ENCODE measurements at places on chromosomes 4 and X.

- no peak for DNase-seq
Observed at GRCh38 chr4:26194764-26195163, 126.0 kb upstream of the RBPJ start.

GRCh38 chrX:130173190-130173895, 1.6 kb downstream of the RAB33A start:
- DNase-seq = no peak

GRCh38 chr4:98659106-98659592, 738 bp upstream of the TSPAN5 start:
- no peak for DNase-seq

GRCh38 chr4:8495803-8496202, 55.2 kb downstream of the TRMT44 start:
- DNase-seq = no peak

DNA sequence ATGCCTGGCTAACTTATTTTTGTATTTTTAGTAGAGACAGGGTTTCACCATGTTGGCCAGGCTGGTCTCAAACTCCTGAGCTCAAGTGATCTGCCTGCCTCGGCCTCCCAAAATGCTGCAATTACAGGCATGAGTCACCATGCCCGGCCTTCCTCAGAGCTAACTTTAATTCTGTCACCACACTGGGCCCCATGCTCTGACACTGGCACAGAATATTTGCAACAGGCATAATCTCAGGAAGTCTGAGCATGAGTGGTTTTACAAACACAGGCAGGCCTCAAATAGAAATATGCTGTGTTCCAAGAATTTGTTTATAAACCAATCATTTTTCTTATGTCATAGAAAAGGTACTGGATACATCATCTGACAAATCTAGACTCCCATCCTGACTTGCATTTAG, 32.7 kb upstream of the FAM9C start:
- DNase-seq = no peak

DNA sequence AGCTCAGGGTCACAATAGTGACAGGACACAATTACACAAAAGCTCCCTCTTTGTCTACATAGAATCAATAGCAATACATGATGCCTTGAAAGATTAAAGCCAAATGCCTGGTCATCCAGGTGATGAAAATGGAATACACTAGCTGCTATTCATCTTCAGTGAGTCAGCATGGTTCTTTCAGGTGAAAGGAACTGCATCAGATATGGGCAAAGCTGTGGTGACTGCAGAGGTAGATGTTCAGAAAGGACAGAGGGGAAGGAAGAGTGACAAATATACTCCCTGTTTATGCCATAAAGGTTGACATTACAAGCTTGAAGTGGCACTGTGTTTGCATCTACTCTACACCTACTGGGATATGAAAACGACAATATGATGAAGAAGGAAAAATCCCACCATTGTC, 20.0 kb upstream of the FTHL17 start:
- no peak for DNase-seq

- no peak for DNase-seq
Observed at GRCh38 chr4:145870155-145871020, 68.2 kb downstream of the ZNF827 start.

- no peak for DNase-seq
Observed at GRCh38 chrX:154373340-154374306, 811 bp downstream of the FLNA start.

- no peak for DNase-seq
Observed at GRCh38 chr4:76386566-76387305, 34.2 kb downstream of the CCDC158 start.

- no peak for DNase-seq
Observed at GRCh38 chr4:16124232-16124631, 40.4 kb upstream of the PROM1 start.

DNA sequence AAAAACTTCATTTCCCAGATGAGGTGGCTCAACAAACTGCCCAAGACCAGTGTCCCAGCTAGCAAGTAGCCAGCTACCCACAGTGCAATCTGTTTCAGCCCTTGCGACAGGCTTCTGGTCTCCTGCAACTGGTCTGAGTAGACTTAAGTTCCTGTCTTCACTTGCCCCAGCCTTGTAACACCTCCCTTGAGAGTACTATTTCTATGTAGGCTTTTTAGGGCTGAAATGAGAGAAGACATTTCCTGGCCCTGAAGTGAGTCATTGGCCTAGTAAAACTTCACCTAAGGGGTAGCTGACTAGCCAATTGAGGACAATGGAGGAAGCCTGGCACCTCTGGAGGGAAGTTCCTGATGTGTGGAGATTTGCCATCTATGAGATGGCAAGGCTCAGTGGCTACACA, 80.1 kb upstream of the STIM2 start:
- DNase-seq = peak; percentile 19

DNA sequence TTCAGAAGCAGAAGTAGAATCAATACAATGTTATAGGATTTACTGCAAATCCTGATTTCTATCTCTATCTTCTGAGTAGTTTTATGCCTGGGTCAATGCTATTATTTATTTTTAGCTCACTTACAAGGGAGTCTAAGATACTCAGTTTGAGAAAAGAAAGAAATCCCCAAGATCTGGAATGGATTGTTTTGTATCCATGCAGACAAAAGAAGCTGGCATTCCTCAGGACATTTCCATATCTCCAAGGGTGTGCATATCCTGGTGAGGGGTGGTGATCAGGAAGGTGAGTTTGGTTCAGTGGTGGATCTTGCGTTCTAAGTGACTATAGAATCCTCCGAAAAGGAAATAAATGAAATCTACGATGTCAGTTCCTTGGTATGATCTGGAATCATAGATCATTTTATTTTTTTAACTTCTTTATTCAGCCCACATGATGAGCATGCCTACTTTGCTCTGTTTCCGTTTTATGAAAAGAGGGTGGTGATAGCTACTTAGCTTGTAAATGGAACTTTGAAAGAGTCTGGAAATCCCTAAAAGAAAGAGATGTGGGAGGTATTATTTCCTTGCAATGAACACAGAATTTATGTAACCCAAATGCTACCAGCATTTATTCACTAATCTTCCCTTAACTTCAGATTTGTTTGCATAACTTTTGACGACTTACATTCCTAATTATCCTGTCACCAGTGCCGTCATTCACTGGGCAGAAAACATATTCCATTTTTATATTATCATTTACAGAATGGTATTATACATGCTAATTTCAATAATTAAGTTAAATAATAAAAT, 81.1 kb upstream of the RAPGEF2 start:
- no peak for DNase-seq

DNA sequence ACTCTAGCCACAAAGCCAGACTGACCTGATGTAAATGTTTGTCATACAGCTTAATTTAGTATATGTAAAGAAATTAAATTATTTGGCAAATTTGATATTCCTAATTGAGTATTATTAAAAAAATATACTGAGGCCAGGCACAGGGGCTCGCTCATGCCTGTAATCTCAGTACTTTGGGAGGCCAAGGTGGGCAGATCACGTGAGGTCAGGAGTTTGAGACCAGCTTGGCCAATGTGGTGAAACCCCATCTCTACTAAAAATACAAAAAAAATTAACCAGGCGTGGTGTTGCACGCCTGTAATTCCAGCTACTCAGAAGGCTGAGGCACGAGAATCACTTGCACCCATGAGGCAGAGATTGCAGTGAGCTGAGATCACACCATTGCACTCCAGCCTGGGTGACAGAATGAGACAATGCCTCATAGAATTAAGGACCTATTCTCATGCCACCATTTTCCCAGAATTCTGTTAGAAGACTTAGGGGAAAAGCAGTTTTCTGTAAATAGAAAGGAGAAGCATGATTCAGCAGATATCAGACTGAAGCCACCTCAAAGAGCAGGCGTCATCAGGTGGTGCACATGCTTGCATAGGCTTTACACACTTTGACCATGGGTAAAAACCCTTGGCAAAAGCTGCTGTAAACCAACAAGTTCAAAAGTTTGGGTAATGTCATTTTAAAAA, 6.1 kb downstream of the UBQLN2 start:
- DNase-seq = no peak

GRCh38 chr4:169906104-169906503, 120.1 kb downstream of the MFAP3L start:
- DNase-seq = no peak

- no peak for DNase-seq
Observed at GRCh38 chr4:165709973-165710526, 163.0 kb upstream of the TLL1 start.

DNA sequence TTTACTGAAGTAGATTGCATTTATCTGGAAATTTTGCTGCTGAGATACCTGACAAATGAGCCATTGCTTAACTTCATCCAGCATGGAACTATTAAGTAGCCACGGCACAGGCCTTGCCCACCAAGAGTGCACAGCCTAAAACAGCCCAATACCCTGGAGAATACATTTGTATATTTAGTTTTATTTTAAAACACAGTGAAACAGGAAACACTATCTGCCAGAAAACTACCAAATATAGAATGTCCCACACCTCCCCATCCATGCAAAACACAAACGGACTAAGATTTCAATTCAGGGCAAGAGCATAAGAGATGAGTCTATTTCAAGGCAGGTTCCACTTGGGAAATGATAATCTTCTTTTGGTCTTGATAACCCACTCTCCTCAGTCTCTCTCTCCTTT, 57.1 kb downstream of the MAML3 start:
- DNase-seq = no peak

DNA sequence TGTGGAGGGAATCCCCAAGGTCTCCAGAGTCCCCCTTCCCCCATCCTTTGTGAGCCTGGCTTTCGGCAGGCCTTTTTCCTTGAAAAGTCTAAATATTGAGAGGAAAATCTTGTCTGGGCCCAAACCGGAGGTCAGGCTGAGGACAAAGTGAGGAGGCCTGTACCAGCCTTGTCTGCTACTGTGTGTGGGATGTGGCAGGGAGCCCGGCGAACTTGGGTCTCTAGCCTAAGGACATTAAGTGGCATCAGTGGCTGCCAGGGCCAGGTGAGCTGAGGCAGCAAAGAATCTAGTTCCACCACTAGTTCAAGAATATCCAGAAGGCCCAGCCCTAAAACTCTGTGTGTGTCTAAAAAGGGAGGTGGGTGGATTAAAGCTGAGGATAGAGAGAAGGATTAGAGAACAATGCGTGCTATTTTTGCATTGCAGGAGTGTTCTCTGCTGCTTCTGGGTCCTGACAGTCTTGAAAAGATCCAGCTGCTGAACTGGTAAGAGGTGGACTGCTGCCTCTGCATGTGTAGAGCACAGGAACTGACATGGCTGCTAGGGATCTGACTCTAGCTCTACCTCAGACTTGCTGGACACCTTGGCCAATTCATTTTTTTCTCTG, 1.2 kb upstream of the AMER1 start:
- no peak for DNase-seq

DNA sequence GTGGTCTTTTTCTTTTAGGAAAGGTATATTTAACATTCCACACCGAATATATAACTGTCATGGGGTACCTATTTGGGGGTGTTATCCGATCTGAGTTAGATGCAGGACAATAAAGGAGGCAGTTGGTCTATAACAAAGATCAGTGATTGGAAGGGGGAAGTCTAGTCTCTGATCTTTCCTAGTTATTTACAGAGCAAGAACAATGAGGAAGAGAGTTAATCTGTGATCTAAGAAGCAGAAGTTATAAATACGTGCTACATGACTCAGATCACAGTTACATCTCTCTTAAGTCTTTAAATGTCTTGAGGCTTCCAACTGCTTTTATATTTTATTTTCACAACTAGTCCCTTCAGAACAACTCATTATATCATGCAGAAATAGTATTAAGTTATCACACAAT, 33.2 kb upstream of the ARMCX4 start:
- DNase-seq = no peak

GRCh38 chr4:137510557-137511265, 21.6 kb downstream of the PCDH18 start:
- DNase-seq = peak; percentile 67

DNA sequence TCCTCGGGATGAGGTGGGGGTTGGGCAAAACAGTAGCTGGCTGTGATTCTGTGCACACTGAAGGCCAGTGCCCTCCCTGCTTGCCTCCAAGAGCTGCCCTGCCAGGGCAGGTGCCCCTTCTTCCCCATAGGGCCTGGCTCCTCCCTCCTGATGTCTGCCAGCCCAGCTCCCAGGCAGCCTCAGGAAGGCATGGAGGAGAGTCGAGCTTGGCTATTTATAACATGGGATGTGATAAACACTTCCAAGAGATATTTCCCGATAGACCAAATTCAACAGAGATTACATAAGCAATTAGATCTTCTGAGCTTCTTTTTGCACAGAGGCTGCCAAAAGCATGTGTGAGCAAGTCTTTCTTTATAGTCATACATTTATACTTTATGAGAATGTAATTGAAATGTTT, 45.3 kb upstream of the PJA1 start:
- DNase-seq = no peak

DNA sequence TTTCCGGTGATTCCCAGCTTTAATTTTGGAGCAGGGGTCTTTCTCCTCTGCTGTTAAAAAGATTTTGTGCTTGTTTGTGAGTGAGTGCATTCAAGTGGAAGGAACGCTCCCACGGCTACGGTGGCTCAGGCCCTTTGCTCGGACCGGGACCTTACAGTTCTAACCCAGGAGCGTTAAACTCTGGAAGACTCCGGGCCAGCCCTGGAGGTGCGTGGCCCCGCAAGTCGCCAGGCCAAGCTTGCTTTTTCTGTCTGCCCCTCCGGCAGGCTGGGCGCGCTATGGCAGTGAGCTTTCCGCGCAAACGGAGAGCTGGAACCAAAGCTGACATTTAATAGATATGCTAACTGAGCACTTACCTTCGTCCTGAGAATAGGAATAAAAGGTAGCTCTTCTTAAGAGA, 18.3 kb upstream of the PITX2 start:
- DNase-seq = no peak

GRCh38 chrX:123665197-123665596, 67.7 kb downstream of the THOC2 start:
- DNase-seq = no peak

GRCh38 chr4:60657041-60657440, 543.1 kb upstream of the ADGRL3 start:
- no peak for DNase-seq
